Activated CD4-positive, alpha-beta T cell treated with anti-CD3 and anti-CD28 coated beads for 24 hours (primary cell): ENCODE measurements at places on chromosomes 3 and 15.
A peak's percentile ranks its signal among the peaks of the same experiment; 100 is the strongest.

DNA sequence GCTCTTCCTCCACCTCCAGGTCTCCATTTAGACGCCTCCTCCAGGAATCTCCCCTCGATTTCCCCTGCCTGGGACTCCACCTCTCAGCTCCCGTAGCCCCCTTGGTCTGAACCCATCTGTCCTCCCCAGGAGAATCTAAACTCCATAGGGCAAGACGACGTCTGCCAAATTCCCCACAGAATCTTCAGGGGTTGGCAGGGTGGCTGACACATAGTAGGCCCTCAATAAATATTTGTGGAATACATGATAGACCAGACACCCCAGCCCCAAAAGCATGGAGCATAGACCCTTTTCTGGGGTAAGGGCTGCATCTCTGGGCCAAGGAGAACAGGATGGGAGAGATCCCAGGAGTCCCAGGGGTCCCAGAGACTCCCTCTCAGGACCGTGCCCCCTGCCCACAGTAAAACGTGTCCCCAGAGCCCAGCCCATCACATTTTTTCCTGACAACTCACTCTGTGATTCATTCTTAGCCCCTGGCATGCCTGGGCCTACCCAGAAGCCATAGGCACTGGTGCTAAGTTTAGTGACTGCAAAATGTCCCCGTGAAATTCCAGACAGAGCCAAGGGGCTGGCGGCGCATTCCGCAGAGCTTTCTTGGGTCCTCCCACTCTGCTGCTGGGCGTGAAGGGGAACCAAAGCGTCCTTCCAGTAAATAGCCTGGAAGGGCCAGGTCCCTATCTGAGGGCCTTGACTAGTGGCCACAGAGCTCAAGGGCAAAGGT lies 78.0 kb upstream of the SLC6A6 start:
- no peak for DNase-seq

- no peak for DNase-seq
These were observed 10.1 kb downstream of the DHX36 start for GRCh38 chr3:154314152-154314551.

DNA sequence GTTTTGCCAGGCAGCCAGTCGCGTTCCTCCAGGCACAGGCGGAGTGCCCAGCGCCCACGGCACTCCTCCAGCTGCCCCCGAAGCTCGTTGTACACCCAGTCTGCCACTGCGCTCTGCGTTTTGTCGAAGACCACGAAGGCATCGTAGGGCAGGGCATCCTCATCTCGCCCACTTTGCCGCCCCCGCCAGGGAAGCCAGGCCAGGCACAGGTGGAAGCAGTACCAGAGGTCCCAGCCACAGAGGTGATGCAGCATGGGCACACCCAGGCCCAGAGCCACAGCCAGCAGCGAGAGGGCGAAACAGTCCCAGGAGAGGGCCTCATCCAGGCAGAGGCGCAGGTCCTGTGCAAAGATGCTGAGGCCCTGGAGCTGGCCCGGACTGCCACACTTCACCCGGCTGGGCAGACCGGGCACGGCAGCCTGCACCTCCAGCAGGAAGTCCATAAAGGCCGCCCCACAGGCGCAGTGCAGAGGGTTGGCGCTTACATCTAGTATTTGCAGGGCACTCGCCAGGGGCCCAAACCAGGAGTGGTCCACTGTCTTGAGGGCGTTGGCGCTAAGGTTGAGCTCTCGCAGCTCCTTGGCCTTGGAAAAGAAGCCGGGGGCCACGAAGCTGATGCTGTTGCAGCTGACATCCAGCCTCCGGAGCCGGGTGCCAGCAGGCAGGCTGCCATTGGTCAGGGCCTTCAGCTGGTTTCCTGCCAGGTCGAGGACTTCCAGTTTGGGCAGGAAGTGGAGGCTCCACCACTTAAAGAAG lies 3.7 kb downstream of the TLR9 start:
- DNase-seq = no peak

DNA sequence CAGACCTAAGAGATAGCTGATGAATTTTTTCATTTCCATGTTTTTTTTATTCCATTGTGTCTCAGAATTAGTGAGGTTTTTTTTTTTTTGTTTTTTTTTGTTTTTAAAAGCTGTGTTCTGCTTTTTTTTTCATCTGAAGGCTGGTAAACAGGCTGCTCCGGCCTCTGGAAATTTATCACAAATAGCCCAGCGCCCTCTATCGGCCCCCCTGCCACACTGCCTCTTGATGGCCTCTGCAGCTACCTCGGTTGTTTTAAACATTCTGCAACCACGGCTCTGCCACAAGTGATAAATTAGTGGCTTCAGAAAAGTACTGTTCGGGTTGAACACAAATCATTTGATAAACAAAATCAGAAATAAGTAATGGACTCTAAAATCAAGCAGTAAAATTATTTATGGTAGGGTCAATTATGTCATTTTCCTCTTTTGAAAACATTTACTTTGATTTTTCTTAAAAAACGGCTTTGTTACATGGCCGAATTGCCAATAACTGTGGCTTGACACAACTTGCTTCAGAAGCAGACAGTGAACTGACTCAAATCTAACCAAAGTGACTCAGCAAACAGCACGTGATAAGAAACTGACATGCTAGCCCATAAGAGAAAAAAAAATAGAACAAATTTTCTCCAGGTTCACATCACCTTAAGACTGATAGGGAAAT lies 87.8 kb downstream of the RSL24D1 start:
- DNase-seq = peak; percentile 10

- no peak for DNase-seq
These were observed 6.9 kb upstream of the ALPK3 start for GRCh38 chr15:84810073-84810840.

GRCh38 chr3:123877965-123878364 lies 6.2 kb downstream of the MYLK start:
- no peak for DNase-seq

DNA sequence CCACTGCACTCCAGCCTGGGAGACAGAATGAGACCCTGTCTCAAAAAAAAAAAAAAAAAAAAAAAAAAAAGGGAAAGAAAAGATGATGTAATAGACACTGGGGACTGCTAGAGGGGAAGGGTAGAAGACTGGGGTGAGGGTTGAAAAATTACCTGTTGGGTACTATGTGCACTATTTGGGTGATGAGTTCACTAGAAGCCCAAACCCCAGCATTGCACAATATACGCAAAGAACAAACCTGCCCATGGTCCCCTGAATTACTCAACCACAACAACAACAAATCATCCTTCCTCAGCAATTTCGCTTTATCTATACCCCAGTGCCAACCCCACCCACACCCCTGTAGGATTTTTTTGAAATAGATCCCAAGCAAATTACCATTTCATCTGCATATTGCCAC lies 13.5 kb downstream of the NIPA1 start:
- DNase-seq = no peak

GRCh38 chr3:150421799-150422548 lies 13.9 kb downstream of the TSC22D2 start:
- no peak for DNase-seq

DNA sequence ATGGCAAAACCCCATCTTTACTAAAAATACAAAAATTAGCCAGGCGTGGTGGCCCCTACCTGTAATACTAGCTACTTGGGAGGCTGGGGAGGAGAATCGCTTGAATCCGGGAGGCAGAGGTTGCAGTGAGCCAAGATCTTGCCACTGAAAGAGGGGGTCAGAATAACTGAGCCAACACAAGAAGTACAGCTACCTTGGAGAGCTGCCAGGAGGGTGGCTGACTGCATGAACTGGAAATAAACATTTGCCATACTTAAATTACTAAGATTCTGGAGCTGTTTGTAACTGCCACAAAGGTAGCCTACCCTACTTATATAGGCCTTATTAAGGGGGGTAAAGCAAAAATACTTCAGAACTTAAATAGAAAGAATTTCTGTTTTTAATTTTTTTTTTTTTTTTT lies 15.4 kb upstream of the PIK3CB start:
- no peak for DNase-seq

GRCh38 chr3:25532431-25533162 lies 104.5 kb downstream of the RARB start:
- peak; percentile 23 for DNase-seq

GRCh38 chr3:195178124-195178910 lies 92.6 kb downstream of the XXYLT1 start:
- DNase-seq = no peak

GRCh38 chr15:65318870-65319356 lies 14.4 kb downstream of the RNU5B-1 start:
- DNase-seq = peak; percentile 70

- DNase-seq = no peak
These were observed 4.2 kb downstream of the PTPRG start for GRCh38 chr3:61565569-61565968.

DNA sequence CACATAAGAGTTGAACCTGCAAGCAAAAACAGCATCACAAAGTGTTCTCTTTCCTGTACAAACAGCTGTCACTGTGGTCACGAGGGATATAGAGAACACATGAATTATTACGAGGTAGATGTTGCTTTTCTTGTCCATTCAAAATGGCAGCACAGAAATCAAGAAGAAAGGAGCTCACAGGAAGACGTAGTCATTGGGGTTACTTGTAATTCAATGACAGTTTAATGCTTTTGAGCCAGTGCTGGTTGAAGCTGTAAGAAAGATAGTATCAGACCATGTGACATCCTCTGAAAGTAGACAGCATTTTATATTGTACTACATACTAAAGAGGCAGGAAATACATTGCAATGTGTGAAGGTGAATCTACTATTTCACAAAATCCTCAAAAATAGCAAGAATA lies 140.4 kb downstream of the ABI3BP start:
- DNase-seq = no peak

DNA sequence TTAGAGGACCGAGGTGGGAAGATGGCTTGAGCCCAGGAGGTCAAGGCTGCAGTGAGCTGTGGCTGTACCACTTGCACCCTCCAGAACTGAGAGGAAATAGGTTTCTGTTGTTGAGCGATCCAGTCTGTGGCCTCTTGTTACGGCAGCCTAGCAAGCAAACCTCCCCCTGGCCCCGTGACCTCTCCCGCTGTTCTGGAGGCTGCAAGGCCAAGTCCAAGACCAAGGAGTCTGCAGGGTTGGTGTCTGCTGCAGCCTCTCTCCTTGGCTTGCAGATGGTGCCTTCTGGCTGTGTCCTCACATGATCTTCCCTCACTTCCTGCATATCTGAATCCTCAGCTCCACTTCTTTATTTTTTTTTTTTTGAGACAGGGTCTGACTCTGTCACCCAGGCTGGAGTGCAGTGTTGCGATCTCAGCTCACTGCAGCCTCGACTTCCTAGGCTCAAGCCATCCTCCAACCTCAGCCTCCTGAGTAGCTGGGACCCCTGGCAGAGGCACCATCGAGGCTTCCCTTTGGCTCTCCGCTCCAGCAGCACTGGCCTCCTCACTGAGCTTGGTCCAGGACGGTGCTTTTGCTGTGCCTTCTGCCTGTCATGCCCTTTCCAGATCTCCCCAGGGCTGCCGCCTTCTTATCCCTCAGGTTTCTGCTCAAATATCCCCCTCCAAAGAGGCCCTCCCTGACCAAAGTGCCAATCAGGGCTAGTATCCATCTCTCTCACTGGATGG lies 18.0 kb upstream of the PLXND1 start:
- no peak for DNase-seq

DNA sequence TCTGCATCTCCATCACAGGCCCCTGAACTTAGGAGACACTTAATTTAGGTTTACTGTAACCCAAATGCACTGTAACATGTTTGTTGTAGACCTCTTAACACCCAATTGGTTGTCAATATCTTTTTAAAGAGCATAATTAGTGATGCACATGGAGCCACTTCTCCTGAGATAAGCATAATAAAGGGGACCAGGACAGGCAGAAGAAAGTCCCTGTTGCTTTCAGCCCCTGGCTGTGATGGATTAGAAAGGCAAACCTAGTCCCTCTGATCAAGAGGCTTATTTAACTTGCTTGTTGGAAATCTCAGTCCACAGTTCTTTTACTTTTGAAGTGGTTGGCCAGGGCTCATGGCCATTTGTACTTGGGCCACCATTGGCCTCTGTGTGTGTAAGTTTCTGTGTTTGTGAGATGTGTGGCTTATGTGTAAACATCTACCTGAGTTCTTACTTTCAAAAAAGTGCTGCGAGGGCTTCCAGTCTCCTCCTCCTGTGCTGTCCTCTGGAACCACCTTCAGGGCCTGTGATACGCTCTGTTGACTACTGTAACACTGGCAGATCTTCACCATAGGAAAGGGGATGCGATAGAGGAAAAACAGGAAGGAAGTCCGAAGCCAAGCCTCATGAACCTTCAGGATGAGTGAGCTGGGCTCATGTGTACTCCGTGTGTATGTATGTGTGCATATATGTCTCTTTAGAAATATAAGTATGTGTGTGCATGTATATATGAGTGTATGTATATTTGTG lies 136.2 kb downstream of the EPHB1 start:
- no peak for DNase-seq

DNA sequence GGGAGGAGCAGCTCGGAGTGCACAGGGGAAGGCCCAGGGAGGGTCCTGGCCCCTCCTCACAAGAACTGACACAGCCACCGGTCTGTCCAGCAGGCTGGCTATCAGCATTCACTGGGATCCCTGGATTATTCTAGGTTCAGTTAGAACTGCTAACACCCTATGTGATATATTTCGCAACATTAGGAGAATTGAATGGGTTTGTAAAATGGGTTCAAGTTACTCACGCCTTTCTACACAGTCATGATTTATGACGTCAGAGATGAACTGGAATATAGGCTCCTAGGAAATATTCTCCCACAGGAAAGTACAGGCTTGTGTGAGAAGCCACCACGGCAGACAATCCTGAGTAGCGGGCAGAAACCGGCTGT lies 969 bp upstream of the BSN start:
- DNase-seq = no peak

GRCh38 chr15:101046826-101047225 lies 127.7 kb downstream of the LRRK1 start:
- no peak for DNase-seq

DNA sequence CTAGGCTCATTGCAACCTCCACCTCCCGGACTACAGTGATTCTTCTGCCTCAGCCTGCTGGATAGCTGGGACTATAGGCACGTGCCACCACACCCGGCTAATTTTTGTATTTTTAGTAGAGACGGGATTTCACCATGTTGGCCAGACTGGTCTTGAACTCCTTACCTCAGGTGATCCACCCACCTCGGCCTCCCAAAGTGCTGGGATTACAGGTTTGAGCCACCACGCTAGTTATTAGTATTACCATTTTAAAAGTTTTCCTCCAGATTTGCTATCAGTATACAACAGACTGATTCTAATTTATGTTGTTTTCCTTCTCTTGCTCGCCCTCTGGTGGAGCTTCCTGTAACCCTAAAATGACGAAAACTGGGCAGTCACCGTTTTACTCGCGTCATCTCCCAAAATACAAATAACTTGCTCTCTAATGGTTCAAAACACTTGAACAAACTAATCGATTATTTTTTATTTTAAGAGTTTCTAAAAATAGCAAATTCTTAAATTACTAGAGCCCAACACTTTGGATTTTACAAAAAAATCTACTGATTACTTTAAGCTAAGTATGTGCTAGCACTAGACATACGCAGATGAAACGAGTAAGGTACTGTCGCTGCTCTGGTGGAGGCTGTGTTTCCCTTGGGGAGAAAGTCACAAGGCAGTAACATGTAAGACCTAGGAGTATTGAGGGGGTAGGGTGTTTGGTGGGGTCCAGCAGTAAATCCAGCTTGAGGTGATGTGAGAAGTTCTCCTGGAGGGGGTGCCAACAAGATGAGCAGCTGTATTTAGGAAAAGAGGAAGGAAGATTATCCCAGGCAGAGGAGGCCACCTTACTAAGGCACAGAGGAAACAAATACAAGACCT lies 203.3 kb downstream of the MBNL1 start:
- DNase-seq = peak; percentile 61
